Naive thymus-derived CD8-positive, alpha-beta T cell (primary cell): ENCODE measurements at places on chromosomes 16 and 17. TPM values are rescaled to one million over a fixed set of nuclear protein-coding genes. Genes with fewer than 3 reads are reported as not detected.

GRCh38 chr16:35221482-35222185 is 1762.2 kb downstream of the TP53TG3F start:
- DNase-seq: no peak
- no peak overlapping the region for H3K27ac ChIP-seq
- H3K4me1 ChIP-seq: no peaks in the 10 kb centered on the region
- H3K4me3 ChIP-seq: no peak overlapping the region
- no peaks in the 10 kb centered on the region for H3K27me3 ChIP-seq
- peaks cover 3% of the 10 kb centered on the region for H3K36me3 ChIP-seq

DNA sequence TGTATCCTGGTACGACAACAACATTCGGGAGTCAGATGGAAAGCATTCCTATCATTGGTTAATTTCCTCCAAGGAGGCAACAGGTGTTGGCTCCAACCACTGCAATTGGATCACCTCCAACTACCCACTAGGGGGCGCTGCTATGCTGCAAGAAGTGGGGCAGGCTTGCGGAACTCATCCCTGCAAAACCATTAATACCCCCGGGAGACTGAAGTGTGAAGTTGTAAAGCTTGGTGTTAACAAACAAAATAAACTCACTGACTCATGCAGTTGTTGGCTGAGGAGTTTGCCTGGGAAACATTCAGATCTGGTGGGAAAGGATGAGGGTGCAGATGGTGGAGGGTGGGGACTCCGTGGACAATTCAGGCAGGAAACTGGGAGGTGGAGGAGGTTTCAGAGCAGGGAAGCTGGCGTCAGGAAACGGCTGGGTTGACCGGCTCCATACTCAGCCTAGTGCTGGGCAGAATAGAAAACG is 84.9 kb downstream of the HS3ST2 start:
- H3K27ac ChIP-seq: no peak overlapping the region
- H3K4me1 ChIP-seq: no peaks in the 10 kb centered on the region
- peaks cover 22% of the 10 kb centered on the region for H3K27me3 ChIP-seq
- H3K4me3 ChIP-seq: no peak overlapping the region

- H3K4me3 ChIP-seq: no peak overlapping the region
- no peaks in the 10 kb centered on the region for H3K36me3 ChIP-seq
- peaks cover 4% of the 10 kb centered on the region for H3K4me1 ChIP-seq
- DNase-seq: peak; percentile 66
These were observed 15.2 kb upstream of the SSTR5 start for GRCh38 chr16:1057252-1057932.

GRCh38 chr16:88014954-88015805 is 63.9 kb downstream of the BANP start:
- peaks cover 3% of the 10 kb centered on the region for H3K4me1 ChIP-seq
- no peaks in the 10 kb centered on the region for H3K27me3 ChIP-seq
- no peaks in the 10 kb centered on the region for H3K36me3 ChIP-seq
- H3K4me3 ChIP-seq: no peak overlapping the region

GRCh38 chr17:14398766-14399165 is 97.9 kb downstream of the HS3ST3B1 start:
- H3K36me3 ChIP-seq: peaks cover 9% of the 10 kb centered on the region
- no peak for DNase-seq
- no peak overlapping the region for H3K27ac ChIP-seq
- no peak overlapping the region for H3K4me3 ChIP-seq
- H3K27me3 ChIP-seq: no peaks in the 10 kb centered on the region

DNA sequence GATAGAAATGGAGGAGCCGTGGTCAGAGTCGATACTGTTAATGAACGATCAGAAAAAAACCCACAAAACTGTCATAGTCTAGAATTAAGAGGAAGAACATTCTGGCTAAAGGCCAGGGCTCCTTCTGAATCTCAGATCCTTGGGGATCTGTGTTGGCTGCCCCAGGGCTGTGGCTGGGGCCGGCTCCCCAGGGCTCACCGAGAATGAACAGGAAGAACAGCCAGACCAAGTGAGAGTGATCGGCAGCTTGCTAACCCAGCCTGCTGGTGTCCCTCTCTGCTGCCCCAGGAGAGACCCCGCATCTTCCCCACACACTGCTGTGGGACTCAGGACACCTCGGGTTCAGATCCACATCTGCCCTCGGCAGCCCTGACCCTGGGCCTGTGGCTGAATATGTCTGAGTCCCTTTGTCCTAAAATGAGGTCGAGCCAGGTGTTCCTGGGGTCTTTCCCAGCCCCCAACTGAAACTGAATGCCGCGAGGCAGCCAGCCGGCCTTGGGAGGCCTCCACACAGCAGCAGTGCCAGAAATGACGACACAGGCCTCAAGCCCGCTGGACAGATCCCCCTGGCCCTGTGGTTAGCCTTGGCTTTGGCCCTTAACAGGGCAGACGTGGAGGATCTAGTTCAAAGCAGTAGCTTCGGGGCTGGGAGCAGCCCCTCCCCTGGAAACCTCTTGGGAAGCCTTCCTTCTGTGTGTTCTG is 23.9 kb upstream of the CLEC18A start:
- H3K4me3 ChIP-seq: no peak overlapping the region
- H3K27ac ChIP-seq: no peak overlapping the region
- DNase-seq: no peak
- no peaks in the 10 kb centered on the region for H3K27me3 ChIP-seq
- peaks cover 10% of the 10 kb centered on the region for H3K36me3 ChIP-seq
- H3K4me1 ChIP-seq: no peaks in the 10 kb centered on the region

DNA sequence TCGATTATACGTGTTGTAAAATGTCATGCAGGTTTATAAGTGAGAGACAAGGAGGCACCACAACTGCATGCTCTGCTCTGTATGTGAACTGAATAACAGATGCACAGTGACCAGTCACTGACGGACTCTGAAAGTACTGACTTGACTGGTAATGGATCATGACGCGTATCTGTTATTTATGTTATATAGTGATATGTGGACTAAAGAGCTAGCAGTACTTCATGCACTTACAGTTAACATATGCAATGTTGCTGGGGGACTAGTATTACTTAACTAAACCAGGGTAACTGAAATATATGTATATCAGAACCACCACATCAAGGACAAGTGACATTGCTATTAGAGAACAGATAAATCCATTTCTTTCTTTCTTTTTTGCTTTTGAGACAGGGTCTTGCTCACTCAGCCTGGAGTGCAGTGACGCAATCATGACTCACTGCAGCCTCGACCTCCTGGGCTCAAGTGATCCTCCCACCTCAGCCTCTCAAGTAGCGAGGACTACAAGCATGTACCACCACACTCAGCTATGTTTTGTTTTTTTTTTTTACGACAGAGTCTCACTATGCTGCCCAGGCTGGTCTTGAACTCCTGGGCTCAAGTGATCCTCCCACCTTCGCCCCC is 17.2 kb downstream of the COIL start:
- H3K27ac ChIP-seq: no peak overlapping the region
- no peak overlapping the region for H3K4me3 ChIP-seq
- no peak for DNase-seq
- no peaks in the 10 kb centered on the region for H3K4me1 ChIP-seq

GRCh38 chr17:309361-309888 is 43.2 kb downstream of the RPH3AL start:
- no peak overlapping the region for H3K4me3 ChIP-seq
- H3K36me3 ChIP-seq: no peaks in the 10 kb centered on the region
- no peak overlapping the region for H3K27ac ChIP-seq
- peak; percentile 47 for DNase-seq
- H3K27me3 ChIP-seq: no peaks in the 10 kb centered on the region

DNA sequence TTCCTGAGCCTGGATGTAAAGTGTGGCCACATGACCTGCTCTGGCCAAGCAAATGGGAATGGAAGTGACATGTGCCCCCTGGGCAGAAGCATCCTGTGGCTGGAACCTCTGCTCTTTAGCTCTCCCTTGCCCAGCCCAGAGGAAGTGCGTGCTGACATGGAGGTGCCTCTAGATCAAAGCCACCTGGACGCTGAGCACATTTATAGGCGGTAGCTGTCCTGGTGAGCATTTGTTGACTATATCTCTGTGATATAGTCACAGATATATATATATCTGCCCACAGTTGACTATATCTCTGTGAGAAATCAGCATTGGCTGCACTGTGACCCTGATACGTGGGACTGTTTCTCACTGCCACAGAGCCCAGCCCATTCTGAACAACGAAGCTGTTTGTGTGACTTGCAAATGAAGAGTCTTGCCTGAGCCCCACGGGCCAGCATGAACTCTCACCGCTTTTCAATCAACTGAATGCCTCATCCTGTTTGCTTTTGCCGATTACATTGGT is 118.8 kb downstream of the C16orf95 start:
- H3K36me3 ChIP-seq: no peaks in the 10 kb centered on the region
- H3K27ac ChIP-seq: no peak overlapping the region
- H3K27me3 ChIP-seq: peaks cover 1% of the 10 kb centered on the region
- DNase-seq: no peak
- no peak overlapping the region for H3K4me3 ChIP-seq
- peaks cover 2% of the 10 kb centered on the region for H3K4me1 ChIP-seq

GRCh38 chr16:4700380-4700996 is 7.1 kb downstream of the NUDT16L1 start:
- H3K27me3 ChIP-seq: no peaks in the 10 kb centered on the region
- no peak for DNase-seq
- no peaks in the 10 kb centered on the region for H3K36me3 ChIP-seq

DNA sequence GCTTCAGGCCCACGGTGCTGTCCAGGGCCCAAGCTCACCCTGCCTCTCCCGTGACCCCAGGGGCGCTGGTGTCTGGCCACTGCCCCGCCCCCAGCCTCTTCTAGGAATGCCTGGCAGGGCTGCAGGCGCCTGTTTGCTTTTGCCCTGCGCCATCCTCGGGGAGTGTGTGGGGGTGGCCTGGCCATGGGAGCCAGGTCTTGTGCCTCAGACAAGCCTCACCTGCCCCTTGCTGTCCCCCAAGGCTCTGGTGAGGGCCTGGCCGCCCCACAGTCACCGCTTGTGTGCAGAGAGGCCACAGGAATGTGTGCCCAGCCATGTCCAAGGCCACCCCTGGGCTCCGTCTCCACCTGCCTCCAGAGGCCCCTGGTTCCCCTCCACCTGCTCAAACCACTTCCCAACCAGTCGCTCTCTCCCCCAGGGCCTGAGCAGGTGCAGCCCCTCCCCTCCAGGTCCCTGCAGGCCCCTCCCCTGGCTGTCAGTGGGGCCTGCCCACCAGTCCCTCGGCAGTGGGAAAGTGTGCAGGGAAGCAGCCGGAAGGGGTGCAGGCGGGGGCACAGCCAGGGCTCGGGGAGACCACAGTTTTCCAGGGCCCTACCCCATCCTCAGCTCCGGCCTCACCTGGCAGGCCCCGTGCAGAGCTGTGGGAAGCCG is 841 bp upstream of the IGFALS start:
- peaks cover 2% of the 10 kb centered on the region for H3K36me3 ChIP-seq
- H3K4me3 ChIP-seq: no peak overlapping the region
- no peaks in the 10 kb centered on the region for H3K27me3 ChIP-seq

GRCh38 chr17:6868582-6868981 is 37.1 kb upstream of the TEKT1 start:
- DNase-seq: no peak
- peaks cover 14% of the 10 kb centered on the region for H3K27me3 ChIP-seq
- no peak overlapping the region for H3K4me3 ChIP-seq

- H3K27me3 ChIP-seq: no peaks in the 10 kb centered on the region
- peak overlapping the region; percentile 77 for H3K27ac ChIP-seq
- H3K36me3 ChIP-seq: no peaks in the 10 kb centered on the region
- no peak overlapping the region for H3K4me3 ChIP-seq
- peaks cover 3% of the 10 kb centered on the region for H3K4me1 ChIP-seq
These were observed 9.1 kb downstream of the TMEM208 start for GRCh38 chr16:67235816-67236562.

GRCh38 chr17:2712300-2713043 is 908 bp upstream of the CLUH start:
- peaks cover 42% of the 10 kb centered on the region for H3K4me1 ChIP-seq
- H3K27me3 ChIP-seq: no peaks in the 10 kb centered on the region
- H3K4me3 ChIP-seq: peak overlapping the region; percentile 87
- H3K27ac ChIP-seq: peak overlapping the region; percentile 84
- H3K36me3 ChIP-seq: no peaks in the 10 kb centered on the region

DNA sequence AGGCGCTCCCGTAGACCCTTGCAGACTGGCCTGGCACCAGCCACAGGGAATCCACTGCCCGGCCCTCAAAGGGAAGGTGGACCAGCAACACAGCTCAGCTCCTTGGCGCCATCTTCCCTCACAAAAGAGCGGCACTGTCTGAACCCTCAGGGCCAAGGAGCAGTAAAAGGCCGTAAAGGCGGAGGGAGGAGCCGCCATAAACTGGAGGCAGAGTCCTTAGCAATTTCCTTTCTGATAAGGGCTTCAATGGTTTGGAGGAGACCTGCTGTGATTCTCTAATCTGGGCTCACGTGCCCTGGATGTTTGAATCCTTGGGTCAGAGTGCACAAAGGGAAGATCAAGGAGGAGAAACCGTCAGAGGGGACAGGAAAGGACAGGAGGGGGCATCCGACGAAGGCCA is 15.5 kb upstream of the AXIN2 start:
- no peak overlapping the region for H3K27ac ChIP-seq
- DNase-seq: no peak
- H3K4me1 ChIP-seq: peaks cover 5% of the 10 kb centered on the region
- no peaks in the 10 kb centered on the region for H3K27me3 ChIP-seq
- no peak overlapping the region for H3K4me3 ChIP-seq

DNA sequence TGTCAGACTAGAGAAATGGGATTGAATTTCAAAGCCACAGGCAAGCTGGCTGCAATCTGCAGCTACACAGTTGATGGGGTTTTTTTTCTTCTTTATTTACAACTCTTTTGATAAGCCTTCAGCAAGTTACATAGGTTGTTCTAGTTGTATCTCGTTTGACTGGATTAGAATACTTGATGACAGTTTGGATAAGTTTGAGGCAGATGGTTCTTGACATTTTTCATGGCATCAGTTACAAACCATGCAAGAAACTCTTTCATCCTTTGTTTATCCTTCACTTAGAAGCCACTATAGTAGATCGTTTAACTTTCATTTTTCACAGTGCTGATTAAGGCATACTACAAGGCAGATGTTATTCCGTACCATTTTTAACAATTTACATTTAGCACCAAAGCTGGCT is 238.9 kb downstream of the TOX3 start:
- no peak overlapping the region for H3K27ac ChIP-seq
- H3K4me1 ChIP-seq: no peaks in the 10 kb centered on the region
- no peak for DNase-seq
- no peaks in the 10 kb centered on the region for H3K36me3 ChIP-seq

- DNase-seq: no peak
- peaks cover 3% of the 10 kb centered on the region for H3K4me1 ChIP-seq
- peaks cover 7% of the 10 kb centered on the region for H3K36me3 ChIP-seq
- H3K27ac ChIP-seq: peak overlapping the region; percentile 59
These were observed 5.0 kb upstream of the DHRS13 start for GRCh38 chr17:28907709-28908475.

Gene IGFBP4
- 0.86 TPM for total RNA-seq

Gene BCL6B
- total RNA-seq: not detected

Gene DOC2A
- not detected for total RNA-seq

Gene VTN
- 0.26 TPM for total RNA-seq

Gene C17orf78
- total RNA-seq: not detected

Gene DPEP3
- total RNA-seq: 2.9 TPM
